NCI-H1436 (cell line): ENCODE measurements at places on chromosomes 6 and 20.

DNA sequence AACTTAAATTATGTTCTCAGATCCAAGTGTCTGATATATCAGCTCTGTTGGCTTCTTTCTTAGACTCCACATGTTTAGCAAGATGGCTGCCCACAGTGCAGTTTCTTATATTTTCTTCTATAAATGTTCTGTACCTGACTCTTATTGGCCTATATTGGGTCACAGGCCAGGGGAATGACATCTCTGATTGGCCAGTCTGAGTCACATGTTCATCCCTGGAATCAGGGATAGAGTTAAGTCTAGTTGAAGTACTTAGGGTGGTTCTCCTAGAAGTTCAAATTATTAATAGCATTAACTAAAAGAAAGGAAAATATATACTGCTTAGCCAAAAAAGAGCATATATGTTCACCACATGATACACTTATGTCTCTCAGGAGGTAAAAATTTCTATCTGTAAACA lies 105.3 kb upstream of the SLC22A16 start:
- DNase-seq, result no peak

GRCh38 chr6:135230711-135231468 lies 49.8 kb downstream of the MYB start:
- DNase-seq, result no peak

- no peak for DNase-seq
Observed at GRCh38 chr6:144951730-144952437, 666.7 kb downstream of the UTRN start.

DNA sequence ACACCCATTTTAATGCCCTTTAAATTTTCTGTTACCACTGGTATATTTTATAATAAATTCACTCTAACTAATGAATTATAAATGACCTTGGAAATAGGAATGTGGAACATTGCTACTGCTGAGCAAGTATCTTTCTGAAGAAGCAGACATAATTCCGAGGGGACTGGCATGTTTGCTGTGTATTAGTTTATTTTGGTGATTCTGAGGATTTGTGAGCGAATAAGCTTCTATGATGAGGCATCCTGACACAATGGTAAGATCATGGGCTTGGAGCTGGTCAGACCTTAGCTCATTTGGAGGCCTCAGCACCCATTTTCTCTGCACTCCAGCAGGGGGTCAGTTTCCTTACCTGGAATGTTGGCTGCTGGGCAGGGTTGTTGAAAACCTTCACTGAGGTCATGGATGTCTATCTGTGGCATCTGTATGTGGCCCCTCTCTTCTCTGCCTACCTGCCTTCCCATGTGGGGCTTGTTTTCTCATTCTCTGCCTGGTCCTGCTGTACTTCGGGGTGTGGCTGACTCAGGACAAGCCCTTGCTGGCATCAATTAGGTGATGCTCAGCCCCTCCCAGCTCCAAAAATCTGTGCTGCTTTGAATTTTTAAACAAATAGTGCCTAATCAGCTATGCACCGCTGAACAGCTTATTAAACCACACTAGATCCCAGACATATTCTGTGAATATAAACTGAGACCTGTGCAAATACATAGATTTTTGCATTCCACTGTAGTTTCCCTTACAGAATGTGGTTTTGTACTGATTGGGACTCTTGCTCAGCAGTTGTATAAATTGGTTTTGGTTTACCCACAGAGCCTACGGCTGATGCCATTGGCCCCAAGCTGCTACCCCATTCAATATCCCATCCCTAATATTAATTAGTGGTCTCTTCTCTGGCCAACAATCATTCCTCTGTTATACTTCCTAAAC lies 10.7 kb downstream of the ARID1B start:
- no peak for DNase-seq

DNA sequence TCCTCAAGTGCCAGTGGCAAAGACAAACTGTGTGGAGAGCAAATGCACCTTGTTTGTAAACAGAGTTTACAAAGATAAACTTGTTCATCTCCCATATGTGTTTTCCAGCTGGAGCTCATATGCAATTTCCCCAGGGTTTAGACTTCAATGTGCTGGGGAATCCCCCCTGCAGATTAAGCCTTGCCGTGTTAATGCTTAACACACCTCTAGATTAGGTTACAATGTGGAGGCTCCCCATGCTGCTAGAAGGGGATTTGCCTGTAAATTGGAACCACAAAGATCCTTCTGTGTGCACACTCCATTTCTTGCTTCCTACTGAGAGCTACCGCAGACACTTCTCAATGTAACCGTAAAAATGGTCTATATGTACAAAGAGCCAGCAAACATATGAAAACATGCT lies 263.1 kb downstream of the TBX18 start:
- no peak for DNase-seq

GRCh38 chr20:24503352-24503931 lies 34.0 kb downstream of the SYNDIG1 start:
- no peak for DNase-seq

DNA sequence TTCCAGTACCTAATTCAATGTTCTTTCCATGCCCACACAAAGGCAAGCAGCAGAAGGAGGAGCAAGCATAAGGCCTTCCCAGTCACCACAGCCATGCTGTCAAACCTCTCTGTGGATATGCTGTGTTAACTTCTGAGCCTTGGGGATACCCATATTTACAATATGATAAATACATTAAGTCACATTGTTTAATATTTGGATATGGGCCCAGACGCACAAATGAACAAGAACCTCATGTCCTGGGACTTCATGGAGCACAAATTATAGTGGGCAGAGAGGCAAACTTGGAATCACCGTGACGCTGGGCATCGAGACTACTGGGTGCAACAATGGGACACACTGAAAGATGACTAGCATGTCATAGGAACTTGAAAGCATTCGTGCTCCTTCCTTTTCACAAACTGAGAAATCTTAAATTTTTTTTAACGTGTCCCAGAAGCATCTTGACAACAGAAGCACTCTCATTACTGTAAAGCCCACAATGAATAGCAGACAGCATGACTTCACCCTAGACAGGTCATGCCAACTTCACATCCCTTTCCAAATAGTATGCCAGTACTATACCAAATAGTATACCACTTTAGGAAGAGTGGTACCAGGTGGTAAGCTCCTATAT lies 16.0 kb downstream of the SOD2 start:
- DNase-seq, result no peak

DNA sequence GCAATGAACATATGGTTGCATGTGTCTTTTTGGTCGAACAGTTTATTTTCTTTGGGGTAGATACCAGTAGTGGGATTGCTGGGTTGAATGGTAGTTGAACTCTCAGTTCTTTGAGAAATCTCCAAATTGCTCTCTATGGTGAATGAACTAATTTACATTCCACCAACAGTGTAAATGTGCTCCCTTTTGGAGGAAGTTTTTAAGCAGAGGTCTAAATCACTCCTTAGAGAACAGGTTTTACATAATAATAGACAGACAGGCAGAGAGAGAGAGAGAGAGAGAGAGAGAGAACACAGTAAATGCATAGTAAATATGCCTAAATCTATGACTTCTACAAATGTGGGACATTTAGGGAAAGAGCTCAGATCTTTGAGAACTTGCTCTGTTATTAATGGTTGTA lies 37.6 kb downstream of the GRM1 start:
- DNase-seq, result no peak

- DNase-seq, result no peak
Observed at GRCh38 chr6:87767478-87767877, 65.4 kb upstream of the AKIRIN2 start.

GRCh38 chr6:129359811-129360681 lies 349.9 kb downstream of the ARHGAP18 start:
- DNase-seq, result no peak

DNA sequence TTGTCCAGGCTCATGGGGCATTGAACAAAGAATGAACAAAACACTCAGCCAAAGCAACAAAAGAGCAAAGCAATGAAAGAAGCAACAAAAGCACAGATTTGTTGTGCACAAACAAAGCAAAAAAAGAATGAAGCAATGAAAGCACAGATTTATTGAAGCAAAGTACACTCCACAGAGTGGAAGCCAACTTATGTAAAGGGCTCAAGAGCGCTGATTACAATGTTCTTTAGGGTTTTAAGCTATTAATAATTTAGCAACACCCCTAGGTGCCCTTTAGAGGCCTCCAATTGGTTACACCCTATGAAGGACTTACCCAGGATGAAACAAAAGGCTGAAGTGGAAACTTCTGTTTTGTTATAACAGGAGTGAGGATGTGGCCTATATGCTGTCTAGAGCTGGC lies 179.2 kb upstream of the PROKR2 start:
- DNase-seq, result no peak

DNA sequence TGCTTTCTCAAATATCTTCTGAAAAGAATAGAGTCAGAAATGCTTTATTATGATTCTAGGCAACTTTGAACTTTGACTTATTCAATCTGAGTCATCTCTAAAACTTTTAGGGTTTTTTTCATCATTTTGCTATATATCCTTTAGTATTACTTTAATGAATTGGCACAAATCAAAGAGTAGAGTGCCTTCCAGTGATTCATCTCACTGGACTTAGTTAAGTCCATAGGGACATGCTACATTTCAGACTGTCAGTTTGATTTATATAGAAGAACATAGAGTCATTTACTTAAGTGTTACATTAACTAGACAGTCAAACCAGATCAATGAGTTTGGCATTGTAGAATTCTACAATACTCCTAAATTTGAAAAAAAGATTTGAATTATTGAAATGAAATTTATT lies 1235.7 kb upstream of the MAP3K7 start:
- DNase-seq, result no peak

DNA sequence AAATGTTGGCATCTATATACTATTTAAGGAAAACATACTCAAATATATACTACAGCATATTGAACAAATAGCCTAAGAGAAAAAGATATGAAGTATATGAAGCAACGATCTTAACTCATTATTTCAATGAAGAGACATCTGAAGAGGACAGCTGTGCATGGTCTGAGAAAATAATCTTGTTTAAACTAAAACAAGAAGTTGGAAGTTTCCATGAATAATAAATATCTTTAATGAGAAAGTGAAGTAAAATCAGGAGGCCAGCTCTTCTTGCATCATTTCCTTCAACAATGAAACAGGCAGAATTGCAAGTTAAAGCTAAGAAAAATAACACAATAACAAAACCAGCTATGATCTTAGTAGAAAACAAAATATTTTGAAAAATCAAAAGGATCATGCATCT lies 1265.4 kb upstream of the MAP3K7 start:
- DNase-seq, result no peak

DNA sequence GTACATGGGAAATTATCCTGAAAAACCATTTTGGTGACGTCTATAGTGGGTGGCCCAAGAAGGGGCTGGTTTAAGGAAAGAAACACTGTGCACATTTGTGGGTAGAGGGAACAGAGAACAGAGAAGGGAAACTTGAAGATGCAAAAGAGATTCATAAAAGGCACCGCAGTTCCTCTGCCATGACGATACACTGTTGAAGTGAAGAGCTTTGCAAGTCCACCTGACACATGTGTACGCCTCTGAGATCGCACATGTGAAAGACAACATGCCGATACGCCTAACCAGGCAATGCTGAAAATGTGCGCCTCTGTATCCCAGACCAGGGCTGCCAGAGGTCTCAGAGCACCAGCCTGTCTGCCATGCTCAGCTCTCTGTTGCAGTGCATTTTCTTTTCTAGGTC lies 180.9 kb downstream of the KIF16B start:
- DNase-seq, result no peak

GRCh38 chr6:106866875-106867658 lies 107.5 kb downstream of the CD24 start:
- DNase-seq, result no peak

GRCh38 chr6:130928158-130928912 lies 101.1 kb downstream of the SMLR1 start:
- no peak for DNase-seq

DNA sequence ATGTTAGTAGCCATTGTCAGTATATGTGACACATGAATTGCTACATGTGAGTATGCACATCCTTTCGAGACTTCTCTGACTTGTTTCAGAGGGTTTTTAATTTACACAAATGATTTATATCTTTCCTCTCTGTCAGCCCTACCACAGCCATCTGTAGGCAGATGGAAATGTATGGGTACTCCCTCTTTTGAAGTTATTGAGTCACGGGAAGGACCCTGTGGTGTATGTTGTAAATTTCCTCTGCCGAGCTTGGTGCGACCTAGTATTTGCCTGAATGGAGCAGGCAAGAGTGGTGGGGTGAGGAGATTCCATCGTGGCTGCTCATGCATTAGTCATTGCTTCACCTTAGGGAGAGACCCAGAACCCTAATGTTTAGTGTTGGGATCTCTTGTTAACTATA lies 171.9 kb downstream of the JARID2 start:
- no peak for DNase-seq

DNA sequence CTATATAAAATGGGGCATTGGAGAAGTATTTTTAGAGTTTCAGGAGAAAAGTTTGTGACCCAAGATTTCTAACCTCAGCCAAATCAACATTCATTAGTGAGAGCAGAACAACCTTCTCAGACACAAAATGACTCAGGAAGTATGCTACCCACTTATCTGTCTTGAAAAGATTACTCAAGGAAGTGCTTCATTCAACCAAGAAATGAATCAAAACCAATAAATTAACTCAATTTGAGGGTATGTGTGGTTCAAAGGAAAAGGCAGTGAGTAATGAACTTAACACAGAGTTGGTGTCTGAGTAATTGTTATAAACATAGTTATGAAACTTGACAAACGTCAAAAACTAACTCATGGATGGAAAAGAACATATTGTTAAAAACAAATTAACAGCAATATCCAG lies 227.6 kb downstream of the HAO1 start:
- DNase-seq, result no peak

DNA sequence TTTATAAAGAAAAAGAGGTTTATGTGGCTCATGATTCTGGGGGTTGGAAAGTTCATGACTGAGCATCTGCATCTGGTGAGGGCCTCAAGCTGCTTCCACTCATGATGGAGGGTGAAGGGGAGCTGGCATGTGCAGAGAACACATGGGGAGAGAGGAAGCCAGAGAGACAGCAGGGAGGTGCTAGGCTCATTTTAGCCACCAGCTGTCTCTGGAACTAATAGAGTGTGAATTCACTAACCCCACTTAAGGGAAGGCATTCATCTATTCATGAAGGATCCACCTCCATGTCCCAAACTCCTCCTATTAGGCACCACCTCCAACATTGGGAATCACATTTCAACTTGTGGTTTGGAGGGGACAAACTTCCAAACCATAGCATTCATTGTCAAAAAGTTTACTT lies 137.3 kb upstream of the PMEPA1 start:
- no peak for DNase-seq

- DNase-seq, result no peak
Observed at GRCh38 chr6:5337573-5337972, 76.3 kb downstream of the FARS2 start.

GRCh38 chr6:35036828-35037663 lies 104.1 kb downstream of the TCP11 start:
- no peak for DNase-seq
